ENCODE measurements at places on chromosomes 13 and 19.

DNA sequence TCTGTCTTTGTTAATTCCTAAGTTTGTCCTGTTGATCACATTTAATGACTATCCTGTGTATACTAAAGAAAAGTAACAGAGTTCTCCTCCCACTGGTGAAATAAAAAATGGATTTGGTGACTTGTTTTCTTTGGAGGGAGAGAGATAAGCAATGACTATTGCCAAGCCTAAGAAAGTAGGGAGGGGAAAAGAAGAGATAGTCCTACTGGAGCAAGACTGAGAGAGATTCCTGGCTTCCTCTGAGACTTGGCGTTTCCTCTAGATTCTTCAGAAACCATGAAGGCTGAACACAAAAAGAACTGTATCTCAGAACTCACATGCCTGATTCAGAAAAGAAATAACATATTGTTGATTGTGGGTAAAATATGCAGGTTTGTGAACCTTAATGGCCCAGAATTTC lies 406.5 kb downstream of the FOXO1 start:
- DNase-seq = no peak

DNA sequence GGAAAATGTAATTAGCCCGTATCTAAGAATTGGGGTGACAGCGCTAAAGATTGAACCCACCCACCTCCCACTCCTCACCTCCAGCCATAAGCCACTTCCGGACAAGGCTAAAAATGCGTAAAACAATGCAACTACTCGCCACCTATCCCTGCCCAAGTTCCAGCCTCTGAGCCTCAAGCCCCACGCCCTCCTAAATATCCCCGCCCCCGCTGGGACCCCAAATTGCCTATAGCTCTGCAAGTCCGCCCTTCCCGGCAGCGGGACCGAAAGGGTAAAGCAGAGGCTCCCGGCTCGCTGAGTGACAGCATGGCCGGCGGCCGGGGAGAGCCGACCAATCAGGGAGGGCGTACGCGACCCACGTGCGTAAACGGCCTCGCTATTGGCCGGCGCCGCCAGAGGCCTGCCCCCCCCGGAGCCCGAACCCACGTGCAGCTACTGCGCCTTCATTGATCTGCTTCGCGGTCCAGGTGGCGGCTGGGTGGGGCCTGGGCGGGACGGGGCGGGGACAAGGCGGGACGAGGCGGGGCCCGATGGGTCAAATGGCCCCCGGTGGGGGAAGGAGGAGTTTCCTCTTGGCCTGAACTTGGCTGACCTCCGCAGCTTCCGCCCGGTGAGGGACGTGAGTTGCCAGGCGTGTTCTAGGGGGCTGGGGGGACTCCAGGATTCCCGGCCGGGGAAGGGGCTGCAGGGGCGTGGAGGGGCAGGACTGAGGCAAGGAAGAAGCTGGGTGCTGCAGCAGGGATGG lies at the start of gene TLE6:
TLE6 (plus strand) TSS at position 564 of the 745 bp plus-strand sequence. CDS start 670 bp downstream, outside the sequence.
- peak; percentile 98 for DNase-seq

DNA sequence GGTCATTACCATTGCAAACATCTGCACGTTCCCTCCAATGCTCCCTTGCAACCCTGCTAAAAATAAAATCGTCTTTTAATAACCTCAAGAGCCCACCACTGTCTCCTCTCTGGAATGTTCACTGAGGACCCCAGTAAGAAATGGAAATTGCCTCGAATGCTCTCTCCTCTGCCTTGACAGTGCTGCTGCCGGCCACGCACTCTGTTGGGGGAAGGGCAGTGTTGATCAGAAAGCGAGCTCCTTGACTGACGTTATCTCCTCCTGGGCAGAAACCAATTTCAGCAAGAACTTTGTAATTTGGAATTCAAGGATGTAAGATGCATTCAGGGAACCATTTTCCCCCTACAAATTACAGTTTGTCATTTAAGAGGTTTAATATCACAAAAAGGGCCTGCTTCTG lies 718.5 kb downstream of the UQCRFS1 start:
- no peak for DNase-seq

- no peak for DNase-seq
These were observed 252.5 kb downstream of the LHFPL6 start for GRCh38 chr13:39350461-39350881.

GRCh38 chr19:49557641-49558325 lies 22.6 kb downstream of the NOSIP start:
- DNase-seq = no peak

DNA sequence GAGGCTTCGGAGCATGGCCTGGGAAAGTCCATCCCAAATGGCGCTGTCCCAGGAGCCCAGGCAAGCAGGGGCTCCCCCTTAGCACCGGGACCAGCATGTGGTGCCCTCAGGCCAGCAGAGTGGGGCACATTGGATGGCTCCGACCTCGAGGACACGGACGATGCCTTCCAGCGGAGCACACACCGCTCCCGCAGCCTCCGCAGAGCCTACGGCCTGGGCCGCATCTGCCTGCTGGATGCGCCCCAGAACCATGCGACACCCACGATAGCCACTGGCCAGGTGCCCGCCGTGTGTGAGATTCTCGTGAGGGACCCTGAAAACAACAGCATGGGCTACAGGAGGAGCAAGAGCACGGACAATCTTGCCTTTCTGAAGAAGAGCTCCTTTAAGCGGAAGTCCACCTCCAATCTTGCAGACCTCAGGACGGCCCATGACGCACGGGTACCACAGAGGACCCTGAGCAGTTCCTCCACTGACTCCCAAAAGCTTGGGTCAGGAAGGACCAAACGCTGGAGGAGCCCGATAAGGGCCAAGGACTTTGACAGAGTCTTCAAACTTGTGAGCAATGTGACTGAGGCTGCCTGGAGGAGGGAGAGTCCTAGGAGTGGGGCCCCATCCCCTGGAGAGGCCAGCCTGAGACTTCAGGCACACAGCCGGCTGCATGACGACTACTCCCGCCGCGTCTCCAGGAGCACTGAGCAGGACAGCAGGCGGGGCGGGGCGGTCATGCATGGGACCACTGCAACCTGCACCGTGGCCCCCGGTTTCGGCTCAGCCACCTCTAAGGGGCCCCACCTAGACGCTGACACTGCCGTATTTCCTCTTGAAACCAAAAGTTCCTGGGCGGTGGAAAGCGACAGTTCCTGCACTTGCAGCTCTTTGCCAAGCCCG lies 63.1 kb downstream of the SPATA13 start:
- no peak for DNase-seq

DNA sequence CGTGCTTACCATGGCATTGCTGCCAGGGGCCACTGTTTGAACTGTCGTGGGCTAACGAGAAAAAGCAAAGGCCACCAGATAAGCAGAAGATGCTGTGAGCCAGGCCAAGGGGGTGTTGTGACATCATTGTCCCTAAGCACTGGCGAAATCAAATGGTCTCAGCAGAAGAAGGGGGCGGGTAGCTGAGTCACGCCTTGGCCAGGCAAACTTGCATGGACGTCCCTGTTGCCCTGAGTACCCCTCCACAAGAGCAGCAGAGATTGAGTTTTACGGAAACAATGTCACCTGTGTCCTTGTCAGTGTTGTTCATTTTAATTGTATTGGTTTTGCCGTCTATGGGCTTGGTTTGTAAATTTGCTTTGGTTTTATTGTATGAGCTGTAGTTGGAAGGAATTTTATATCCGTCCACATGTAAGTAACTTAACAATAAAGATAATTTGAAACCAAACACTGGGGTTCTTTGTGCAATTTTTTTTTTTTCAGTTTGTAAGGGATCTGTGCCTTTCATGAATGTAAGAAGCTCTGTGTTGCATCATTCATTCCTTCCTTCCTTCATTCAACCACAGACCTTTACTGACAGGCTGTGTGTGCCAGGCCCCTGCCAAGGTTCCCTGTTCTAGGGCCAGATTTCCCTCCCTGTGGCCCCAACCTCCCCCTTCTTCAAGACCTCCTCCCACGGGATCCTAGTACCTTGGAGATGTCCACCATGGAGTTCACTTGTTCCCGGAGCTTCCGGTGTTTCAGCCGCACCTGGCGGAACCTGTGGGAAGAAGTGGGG lies 12.3 kb downstream of the KCNN4 start:
- peak; percentile 92 for DNase-seq

- no peak for DNase-seq
These were observed 133.7 kb upstream of the MCF2L start for GRCh38 chr13:112835344-112835743.

DNA sequence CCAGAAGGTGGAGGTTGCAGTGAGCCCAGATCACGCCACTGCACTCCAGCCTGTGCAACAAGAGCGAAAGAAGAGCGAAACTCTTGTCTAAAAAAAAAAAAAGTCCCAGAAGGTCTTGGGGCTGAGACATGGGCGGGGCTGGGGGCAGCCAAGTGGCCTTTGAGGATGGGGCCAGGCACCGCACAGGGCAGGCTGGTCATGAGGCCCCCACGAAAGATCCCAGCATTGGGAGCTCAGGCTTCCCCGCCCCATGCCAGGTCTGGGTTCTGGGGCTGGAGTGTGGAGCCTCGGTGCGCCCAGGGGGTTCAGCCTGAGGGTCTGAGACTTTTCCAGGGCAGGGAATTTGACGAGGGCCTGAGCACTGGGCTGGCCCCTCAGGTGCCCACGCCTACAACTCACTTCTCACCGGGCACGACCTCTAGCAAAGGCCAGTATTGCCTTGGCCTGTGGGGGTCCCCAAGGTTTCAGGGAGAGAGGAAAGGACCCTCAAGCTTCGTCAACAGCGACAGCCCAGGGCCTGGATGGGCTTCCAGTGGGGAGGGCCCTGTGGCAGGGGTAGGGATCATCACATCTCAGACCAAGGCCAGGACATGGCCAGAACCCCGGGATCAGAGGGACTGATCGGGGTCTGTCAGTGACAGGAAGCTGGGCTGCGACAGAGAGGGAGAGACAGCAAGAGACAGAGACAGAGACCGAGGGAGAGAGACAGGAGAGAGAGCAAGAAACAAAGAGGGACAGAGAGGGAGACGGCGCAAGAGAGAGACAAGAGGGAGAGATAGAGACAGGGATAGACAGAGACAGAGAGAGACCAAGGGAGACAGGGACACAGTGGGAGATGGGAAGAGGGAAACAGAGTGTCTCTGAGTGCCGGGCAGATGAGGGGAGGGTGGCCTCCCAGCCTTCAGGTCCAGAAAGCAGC lies 7.5 kb upstream of the MEX3D start:
- DNase-seq = no peak

- DNase-seq = no peak
These were observed 614.8 kb downstream of the DACH1 start for GRCh38 chr13:71252184-71252704.

DNA sequence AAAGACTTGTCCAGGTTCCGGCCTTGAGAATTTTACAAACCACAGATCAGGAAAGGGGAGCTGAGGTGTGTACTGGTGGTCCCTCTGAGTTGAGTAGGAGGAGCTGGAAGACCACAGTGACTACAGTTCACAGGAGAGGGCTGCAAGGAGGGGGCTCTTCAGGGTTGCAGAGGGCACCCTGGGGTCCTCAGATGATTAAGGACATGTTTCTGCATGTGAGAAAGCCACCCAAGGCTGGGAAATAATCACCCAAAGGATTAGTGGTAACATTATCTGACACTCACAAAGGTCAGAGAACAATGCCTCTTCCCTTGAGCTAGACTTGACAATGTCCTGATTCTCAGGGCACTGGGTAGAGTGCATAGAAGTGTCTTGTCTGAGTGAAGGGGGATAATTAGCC lies 540.4 kb downstream of the IRS2 start:
- no peak for DNase-seq

- DNase-seq = no peak
These were observed 11.6 kb downstream of the ZNRF4 start for GRCh38 chr19:5466814-5467291.

GRCh38 chr13:60137911-60138560 lies 25.7 kb downstream of the DIAPH3 start:
- DNase-seq = no peak

- no peak for DNase-seq
These were observed 783 bp downstream of the RHPN2 start for GRCh38 chr19:33063753-33064457.

GRCh38 chr13:94978516-94978915 lies 266.2 kb upstream of the SOX21 start:
- DNase-seq = no peak

DNA sequence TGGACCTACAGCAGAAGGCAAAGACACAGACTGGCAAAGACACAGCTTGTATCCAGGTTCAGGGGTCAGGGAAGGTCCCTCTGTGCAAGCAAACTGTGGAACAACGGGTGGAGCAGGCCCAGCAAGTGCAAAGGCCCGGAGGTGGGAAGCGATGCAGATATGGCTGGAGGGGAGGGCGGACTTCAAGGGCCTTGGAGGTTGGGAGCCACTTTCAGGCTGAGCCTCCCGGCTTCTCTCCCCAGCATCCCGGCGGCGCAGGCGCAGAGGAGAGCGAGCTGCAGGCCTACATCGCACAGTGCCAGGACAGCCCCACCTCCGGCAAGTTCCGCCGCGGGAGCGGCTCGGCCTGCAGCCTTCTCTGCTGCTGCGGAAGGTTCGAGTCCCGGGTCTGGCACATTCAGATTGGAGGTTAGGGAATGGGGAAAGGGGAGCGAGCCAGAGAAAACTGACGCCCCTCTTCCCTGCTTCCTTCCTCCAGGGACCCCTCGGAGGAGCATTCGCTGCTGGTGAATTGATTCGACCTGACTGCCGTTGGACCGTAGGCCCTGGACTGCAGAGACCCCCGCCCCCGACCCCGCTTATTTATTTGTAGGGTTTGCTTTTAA lies 2.1 kb upstream of the PNPLA6 start:
- peak; percentile 66 for DNase-seq

DNA sequence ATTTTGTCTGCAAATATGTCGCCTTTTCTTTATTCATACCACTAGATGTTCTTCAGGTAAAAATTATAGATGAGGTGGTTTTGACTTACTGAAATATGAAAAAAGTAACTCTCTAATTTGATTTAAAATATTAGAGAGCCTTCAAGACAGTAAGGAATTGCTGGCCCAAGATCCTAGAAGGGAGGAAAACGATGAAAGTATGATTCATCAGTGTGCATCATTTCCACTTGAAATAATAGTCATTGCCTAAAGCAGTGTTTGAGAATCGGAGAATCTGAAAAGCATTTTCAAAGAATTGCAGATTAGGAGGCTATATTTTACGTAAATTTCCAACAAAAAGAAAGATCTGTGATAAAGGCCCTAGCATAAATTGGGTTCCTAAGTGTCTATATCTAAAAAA lies 1707.9 kb upstream of the PRR20A start:
- no peak for DNase-seq

GRCh38 chr19:920051-920864 lies 3.1 kb downstream of the KISS1R start:
- no peak for DNase-seq

GRCh38 chr19:5460748-5461147 lies 5.5 kb downstream of the ZNRF4 start:
- no peak for DNase-seq

- DNase-seq = no peak
These were observed 23.3 kb upstream of the SPART start for GRCh38 chr13:36369268-36370107.

- no peak for DNase-seq
These were observed 45.6 kb upstream of the ZNF562 start for GRCh38 chr19:9720541-9720940.

GRCh38 chr13:113548778-113549621 lies 35.6 kb upstream of the TFDP1 start:
- DNase-seq = no peak

- peak; percentile 63 for DNase-seq
These were observed 8.1 kb upstream of the SEMA6B start for GRCh38 chr19:4567584-4568071.

DNA sequence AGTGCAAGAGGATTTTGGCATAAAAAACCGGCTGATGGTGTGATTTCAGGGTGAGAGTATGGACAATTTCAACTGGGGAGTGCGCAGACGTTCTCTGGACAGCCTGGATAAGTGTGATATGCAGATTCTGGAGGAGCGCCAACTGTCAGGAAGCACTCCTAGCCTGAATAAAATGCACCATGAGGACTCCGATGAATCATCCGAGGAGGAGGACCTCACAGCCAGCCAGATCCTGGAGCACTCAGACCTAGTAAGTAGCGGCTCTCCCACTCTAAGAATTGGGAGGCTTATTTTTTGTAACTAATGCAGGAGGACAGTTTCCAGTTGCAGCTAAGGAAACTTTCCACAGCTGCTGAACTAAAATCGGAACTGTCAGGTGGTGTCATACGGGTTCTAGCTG lies 53.6 kb downstream of the ZAR1L start:
- peak; percentile 90 for DNase-seq
